ENCODE measurements at places on chromosomes 7 and 10.
A peak's percentile ranks its signal among the peaks of the same experiment; 100 is the strongest.

DNA sequence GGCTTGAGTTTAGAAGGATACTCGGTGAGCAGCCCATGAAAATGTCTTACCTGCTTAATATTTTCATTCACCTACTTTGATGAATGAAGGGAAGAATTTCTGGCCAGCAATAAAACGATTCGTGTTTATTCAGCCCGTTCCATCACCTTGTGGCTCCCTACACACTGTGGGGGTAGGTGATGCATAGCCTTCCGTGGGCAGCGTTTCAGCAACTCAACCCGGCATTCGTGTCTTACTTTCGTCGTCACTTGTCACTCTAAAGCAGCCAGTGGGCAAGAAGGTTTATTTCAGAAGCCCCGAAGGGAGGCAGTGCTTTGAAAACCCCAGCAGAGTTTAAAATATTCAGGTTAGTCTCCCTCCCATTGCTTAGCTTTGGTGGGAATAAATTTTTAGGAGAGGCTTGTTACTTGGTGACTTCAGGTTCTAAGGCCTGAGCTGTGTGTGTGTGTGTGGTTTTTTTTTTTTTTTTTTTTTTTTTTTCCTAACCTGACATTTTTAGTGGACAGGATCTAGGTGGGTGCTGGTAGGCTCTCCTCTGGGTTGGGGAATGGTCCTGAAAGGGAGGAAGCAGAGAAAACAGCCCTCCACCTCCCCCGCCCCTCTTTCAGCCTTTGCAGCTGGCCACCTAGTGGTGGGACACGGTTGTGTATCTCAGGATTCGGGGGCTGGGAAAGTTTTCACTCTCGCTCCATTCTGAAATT, 1.8 kb downstream of the GRK5 start:
- peak; percentile 72 for DNase-seq

DNA sequence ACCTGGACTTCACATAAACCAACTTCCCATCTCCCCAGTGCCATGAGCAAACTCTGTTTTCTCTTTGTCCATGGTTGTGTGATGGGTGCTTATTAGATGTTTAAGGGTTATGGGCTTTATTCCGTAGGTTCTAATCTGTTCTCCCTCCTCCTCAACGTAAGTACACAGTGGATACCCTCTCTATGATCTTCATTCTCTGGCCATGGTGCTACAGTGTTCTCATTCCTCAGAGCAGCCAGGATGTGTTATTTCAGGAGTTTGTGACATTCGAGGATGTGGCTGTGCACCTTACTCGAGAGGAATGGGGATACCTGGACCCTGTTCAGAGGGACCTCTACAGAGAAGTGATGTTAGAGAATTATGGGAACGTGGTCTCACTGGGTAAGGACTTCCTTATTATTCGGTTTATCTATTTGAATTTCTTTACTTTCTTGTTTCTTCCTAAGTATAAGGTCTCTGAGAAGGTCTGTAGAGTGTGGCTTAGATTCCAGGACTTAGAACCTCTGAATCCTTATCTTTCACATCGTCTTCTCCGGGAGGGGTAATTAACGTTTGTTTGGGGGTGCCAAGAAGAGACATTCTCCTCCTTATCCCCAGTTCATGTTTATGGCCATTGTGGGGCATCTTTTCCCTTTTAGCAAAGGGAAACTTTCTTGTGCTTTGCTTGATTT, 3.8 kb downstream of the ZNF655 start:
- DNase-seq: no peak

DNA sequence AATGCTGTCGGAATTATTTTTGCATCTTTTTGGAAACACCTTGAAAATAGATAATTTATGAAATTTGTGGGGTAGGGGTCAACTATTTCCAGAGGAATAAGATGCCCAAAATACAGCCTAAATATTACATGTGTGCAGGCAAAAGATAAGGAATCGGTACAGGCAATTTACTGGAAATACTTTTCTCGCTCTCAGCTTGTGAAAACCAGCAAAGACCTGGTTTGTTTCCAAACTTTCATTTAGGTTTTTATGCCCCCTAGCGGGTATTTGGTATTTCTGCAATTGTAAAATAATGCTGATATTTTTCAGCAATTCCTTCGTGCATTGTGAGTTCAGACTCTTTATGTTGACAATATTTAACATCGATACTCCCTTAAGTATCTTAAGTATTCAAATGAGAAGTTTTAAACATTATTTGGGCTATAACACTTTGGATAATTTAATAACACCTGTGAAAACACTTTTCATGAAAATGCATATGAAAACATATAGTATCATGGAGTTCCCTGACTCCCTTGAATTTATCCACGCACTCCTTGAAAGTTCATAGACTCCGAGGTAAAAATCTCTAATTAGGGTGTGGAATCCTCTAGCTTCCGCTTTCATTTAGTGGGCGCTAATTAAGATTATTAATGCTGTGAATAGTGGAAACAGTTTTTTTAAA, 132.4 kb downstream of the TSPAN12 start:
- no peak for DNase-seq

GRCh38 chr10:102120991-102121738, 997 bp upstream of the LDB1 start:
- DNase-seq: no peak

GRCh38 chr10:100766693-100767421, 21.5 kb downstream of the PAX2 start:
- no peak for DNase-seq

- no peak for DNase-seq
Measured at GRCh38 chr10:127854769-127855590, 37.8 kb downstream of the CLRN3 start.

DNA sequence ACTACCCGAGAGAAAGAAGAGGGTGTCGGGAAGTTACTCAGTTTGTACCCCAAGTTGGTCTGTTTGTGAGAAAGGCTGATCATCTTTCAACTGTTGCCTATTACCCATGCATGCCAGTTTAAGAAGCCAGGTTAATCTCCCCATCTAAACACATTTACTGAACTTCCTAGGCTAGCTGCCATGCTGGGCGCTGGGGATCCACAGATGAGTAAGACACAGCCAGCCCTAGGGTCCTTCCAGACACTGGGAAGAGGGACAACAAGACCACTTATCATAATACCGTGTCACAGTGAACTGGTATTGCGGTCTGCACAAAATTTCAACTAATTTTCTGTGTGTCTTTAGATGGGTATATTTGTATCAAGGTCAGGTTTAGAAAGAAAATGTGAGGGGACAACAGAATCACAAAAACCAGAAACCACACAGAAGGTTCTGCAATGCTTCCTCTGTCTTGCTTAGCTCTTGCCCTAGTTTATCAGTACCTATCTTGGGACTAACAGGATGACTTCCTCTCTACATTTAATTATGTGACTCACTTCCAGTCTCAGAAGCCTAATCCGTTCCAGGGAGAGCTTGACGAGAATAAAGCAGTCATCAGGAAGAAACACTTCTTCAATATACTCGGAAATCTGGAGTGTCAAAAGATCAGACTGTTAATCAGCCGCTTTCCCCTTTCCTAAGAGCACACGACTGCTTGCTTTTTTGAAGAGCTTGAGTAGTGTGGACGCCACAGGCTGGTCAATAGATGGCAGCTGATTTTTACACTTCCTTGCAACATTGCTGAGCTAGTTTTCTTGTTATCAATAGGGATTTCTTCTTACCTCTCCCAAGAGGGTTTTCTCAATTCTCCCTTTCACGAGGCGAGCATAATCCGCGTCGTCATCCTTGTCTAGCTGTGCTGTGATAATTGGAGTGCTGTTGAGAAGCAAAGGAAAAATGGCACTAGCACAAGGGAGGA, 45.7 kb downstream of the POLR3A start:
- DNase-seq: no peak

- DNase-seq: no peak
Measured at GRCh38 chr7:159051916-159052315, 92.8 kb downstream of the VIPR2 start.

GRCh38 chr7:20424500-20424899, 93.8 kb downstream of the ITGB8 start:
- no peak for DNase-seq

DNA sequence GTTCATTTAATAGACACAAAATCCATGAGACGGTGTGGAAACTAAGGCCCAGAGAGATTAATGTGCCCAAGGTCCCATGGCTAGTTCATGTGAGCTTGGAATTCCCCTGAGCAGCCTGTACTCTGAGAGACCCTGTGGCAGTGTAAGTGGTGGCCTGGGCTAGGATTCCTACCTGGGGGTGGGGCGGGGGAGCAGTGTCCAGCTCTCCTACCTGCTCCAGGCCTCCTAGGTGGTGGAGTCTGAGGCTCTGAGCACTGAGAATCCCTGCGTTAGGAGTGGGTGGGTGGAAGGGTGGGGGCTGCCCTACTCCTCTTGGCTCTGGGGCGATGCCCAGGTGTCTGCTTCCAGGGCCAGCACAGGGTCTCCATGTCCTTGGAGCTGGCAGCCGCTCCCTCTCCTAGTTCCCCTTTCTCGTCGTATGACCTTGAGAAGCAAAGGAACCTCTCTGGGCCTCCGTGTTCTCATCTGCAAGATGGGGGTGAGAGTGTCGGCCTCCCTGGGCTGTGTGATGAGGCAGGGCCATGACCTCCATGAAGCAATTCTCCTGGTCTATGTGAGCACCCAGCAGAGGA, 2.5 kb downstream of the SNCG start:
- no peak for DNase-seq

DNA sequence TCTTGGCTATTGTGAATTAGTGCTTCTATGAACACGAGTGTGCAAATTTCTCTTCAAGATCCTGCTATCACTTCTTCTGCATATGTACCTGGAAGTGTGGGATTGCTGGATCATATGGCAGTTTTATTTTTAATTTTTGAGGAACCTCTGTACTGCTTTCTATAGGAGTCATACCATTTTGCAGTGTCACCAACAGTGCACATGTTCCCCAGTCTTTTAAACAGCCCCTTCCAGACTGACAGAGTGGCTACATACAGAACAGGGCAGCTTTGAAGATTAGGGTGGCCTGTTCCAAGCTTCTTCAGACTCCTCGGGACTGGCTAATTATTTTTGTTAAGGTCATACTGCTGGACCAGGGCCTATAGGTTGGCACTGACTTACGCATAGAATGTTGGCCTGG, 82.9 kb downstream of the AUTS2 start:
- no peak for DNase-seq

DNA sequence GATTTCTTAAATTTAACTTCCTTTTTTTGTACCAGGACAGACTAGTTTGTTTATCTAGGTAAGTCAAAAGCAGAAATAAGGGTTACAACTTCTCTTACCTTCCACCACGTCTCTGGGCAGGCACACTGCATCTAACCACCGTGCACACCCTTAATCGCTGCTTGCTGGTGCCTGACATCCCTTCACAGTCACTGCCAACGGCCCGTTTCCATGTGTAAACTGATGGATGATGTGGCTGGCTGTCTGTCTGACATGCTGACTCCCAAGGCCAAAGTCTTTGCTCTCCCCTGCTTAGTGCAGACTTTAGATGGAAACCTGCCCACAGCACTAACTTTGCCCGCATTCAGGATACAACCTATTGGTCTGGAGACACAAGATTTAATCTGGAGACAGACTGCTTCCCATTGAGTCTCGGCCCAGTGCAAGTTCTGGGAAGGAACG, 1.1 kb downstream of the TMEM273 start:
- DNase-seq: no peak

DNA sequence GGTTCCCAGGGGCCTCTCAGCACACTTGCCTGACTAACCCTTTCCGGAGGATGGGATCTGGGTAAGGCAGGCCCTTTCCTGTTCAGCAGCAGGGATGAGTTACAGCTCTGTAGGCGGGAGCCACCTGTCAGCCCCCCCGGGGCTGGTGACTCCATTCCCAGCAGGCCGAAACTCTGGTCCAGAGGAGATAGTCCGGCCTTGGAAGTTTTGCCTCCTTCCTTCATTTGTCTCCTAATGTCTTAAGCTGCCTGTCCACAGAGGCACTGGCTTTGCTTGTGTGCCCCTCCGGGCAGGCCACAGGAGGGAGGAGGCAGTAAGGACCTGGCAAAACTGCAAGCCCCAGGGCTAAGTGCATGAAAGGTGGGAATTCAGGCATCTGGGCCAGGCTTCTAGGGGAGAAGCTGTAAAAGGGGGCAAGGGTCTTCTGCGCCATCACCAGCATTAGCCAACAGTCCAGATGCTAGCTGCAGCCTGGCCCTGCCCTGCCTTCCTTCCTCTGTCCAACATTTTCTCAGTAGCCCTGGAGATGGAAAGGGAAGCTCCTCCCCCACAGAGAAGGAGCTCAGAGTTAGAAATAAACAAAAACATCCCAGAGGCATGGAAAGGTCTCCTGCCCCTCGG, 1.2 kb downstream of the ADIRF start:
- no peak for DNase-seq

- DNase-seq: no peak
Measured at GRCh38 chr10:14665865-14666857, 108.5 kb downstream of the FAM107B start.

DNA sequence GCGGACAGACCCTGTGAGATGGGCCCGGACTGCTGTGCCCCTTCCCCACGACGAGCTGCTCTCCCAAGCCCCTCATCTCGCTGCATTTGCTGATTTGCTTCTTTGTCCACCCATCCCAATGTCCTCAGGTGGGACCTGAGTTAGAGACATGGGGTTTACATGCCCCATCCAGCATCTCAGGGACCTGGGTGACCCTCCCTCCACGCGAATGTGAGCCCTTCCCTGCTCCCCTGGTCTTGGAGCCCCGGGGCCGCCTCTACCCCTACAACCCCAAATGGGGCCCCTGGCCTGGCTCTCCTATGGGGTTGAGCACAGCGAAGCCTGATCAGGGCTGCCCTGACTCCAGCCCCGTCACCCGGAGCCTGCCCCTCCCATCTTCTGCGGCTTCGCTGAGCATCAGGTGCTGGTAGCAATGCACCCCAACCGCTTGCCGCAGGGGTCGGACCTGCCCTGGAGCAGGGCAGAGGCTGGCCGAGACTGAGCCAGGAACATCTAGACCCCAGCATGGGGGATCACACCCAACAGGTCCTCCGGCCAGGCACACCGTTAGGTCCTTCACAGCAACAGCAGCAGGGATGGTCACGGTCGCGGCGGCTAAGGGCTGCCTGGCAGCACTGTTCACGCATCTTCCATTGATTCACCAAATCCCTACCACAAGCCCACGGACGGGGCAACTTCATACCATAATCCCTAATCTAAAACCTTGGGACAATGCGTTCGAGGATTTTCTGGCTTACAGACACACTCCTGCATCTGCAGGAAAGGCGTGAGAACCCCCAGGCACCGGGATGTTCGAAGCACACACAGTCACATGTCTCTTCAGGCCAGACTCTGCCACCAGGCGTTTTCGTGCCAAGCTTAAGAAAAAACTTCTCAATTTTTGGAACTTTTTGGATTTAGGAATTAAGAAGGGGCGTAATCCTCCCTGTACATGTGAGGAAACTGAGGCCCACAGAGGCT, 15.5 kb downstream of the WDR86 start:
- no peak for DNase-seq

- no peak for DNase-seq
Measured at GRCh38 chr10:107918171-107918570, 753.7 kb upstream of the SORCS1 start.

- DNase-seq: no peak
Measured at GRCh38 chr7:151882734-151883133, 5.8 kb upstream of the PRKAG2 start.

- DNase-seq: no peak
Measured at GRCh38 chr7:127798023-127798422, 146.0 kb downstream of the SND1 start.

GRCh38 chr10:120997313-120997712, 146.2 kb downstream of the WDR11 start:
- DNase-seq: no peak
